ENCODE measurements at places on chromosomes 3 and 15.

GRCh38 chr3:72657666-72658065 lies 190.6 kb downstream of the SHQ1 start:
- peak; percentile 54 for DNase-seq

GRCh38 chr3:40128166-40128565 lies 181.3 kb upstream of the EIF1B start:
- no peak for DNase-seq

DNA sequence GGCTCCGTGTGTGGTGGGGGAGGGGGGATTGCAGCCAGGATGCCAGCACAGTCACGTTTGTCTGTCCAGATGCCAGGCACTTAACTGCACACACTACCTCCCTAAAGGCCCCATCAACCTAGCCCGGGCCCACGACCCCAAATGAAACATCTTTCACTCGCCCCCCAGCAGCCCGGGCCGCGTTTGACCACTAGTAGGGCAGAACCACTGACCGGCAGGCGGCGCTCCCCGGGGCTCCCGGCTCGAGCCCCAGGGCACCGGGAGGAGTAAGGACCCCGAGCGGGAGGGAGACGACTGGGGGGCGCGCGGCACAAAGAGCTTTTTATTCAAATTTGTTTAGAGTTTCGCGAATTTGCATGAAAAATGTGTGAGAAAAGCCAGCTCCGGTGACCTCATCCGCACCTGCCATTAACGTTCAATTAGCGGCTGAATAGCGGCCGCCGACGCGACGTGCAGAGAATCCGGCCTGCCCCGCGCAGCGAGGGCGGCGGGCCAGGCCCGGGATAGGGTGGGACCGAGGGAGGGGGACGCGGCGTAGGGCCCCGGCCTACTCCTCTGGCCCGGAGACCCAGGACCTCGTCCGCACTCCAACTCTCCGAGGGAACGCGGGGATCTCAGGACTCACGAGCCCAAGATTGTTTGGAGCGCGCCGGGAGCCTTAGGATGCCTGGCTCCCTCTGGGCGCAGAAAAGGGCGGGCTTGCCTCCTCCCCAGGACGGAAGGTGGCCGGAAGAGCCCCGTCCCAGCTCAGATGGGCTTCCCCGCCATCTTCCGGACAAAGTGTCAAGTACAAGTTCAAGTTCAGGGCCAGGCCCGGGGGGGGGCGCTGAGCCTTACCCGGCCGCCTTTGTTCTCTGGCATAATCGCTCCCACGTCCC lies 64.9 kb upstream of the POLG start:
- peak; percentile 31 for DNase-seq

DNA sequence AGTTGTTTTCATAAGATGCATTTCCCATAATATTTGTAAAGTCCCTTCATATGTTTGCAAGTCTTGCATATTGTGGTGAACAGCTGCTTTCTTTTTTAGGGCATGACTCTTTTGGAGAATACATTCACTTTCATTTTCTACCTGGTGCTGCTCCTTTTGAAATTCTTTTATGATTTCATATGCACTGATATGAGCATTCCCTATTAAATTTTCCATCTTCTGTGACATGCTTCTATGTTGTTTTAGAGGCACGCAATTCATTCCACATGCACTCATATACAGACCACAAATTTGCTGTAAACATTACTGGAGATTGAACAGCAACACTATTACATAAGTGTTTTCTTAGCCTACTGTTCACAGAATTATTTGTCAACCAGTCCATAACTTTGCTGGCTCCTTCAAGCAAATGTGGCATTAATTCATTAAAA lies 92.8 kb upstream of the TNFSF10 start:
- no peak for DNase-seq

GRCh38 chr15:95127356-95127755 lies 896.0 kb downstream of the MCTP2 start:
- DNase-seq = no peak

DNA sequence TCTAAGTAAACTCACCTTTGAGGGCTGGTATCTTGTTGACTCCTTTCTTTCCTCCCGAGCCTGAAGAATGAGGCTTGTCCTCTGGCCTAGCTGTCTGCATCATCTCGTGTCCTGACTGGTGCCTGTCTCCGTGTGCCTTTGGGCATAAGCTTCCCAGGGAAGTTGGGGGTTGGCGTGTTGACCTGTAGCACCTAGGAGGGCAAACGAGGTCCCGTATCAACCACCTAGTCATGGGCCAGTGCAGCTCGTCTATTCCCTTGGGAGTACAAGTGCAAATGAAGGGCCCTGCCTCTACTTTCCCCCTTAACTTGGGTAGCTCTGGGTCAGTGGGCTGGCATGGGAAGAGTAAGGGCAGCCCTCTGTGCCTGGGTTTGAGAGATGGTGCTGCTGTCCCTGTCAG lies 8.7 kb downstream of the TEX264 start:
- DNase-seq = no peak

DNA sequence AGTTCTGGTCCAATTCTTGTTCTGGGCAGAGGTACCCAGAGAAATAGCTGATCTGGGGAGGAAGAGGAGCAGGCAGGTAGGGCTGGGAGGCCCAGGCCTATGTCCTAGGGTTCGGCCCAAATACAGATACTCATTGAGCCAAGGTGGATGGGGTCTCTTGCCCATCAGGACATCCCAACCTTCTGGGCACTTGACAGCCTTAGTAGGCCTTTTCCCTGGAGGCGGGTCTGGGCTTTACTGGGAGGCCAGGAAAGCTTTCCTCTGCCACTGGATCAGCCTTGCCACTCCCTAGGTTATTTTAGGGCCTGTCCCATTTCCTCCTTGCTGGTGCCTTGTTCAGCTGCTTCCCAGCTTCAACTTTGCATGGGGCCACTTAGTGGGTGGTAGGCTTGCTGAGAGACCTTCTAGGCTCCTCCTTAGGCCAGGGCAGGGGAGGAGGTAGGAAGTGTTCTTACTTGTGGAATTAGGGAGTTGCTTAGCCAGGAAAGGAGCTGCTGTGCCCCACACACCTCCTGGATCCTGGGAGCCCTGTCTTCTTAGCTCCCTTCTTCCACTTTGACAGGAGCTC lies 9.7 kb downstream of the TEX264 start:
- DNase-seq = no peak

- peak; percentile 36 for DNase-seq
These were observed 299.6 kb downstream of the CACNA2D3 start for GRCh38 chr3:54421943-54422342.

- no peak for DNase-seq
These were observed 335.8 kb upstream of the GOLIM4 start for GRCh38 chr3:168431491-168431890.

DNA sequence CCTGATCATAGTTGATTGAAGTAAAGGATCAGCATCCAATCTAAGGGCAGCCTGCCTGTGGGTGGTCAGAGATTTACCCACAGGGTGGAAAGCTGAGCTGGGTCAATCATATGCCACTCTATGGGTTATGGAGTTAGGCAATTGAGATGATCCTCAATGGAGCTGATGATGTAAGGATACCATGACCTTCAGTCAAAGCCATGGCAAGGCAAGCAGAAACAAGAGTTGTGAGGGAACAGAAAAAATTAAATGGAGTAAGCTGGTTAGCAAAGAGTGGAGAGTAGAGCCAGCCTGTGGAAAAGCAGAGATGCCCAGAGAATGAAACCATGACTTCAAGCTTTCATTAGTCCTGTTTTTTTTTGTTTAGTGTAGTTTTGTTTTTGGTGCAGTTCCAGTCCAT lies 5.7 kb upstream of the IQGAP1 start:
- DNase-seq = no peak

- no peak for DNase-seq
These were observed 1.1 kb upstream of the CDV3 start for GRCh38 chr3:133572158-133573053.

DNA sequence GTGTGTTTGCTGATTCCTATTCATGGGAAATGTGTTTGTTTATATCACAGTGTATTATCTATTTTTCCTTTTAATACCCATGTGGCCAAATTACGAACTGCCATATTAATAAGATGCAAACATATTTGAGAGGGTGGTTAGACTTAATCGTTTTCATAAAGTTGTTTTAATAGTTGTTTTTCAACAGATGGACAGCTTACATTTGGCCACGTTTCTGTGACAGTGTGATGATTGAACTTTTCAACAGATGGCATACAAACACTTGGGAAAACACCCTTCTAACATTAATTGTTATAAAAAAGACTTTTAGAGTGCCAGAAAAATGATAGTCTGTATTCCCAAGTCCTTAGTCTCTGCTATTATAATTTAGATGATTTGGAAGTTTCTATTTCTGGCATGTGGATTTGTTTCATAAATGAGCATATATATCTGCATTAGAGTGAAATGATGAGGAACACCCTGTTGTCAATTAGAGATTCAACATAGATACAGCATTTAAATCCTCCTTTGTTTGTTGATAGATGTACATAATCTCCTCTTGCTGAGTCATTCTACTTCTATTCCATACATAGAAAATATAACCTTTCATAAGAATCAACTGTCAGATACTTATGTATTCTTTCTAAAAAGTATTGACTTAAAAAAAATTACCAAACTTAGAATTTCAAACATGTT lies 13.1 kb downstream of the PLAAT1 start:
- no peak for DNase-seq

- peak; percentile 18 for DNase-seq
These were observed 57.7 kb downstream of the IQSEC1 start for GRCh38 chr3:13015286-13016082.

DNA sequence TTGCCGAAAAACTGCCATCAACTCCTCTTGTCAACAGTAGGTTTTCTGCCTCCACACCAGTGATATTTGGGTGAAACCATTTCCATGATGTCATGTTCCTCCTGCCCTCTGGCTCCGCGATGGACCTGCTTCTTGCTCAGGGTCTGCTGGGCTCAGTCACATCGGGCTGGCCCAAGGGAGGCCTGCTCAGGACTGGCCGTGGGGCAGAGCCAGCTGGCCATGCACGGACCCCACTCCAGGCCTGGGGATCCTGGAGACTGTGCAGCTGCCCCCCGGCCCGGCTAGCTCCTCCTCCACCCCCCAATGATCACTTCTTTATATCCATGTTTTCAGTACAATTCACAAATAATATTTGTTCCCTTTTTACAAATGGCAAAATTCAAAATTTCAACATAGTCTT lies 270.3 kb upstream of the CCDC54 start:
- no peak for DNase-seq

DNA sequence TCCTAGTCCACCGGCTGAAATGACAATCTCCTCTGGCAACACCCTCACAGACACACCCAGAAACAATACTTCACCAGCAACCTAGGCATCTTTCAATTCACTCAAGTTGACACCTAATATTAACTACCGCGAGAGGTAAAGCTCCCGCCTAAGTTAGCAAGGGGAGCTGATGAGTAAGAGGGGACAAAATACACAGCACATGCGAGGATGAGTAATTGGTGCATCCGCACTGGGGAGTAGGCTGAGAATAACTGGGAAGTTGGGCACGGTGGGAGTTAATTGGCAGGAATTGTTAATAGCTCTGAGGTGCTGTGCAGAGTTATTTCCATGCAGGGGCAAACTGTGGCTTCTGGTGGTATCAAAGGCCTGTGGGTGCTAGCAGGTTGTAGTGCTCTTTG lies 14.5 kb upstream of the PLD1 start:
- no peak for DNase-seq

GRCh38 chr15:27486051-27486450 lies 515.1 kb downstream of the GABRG3 start:
- no peak for DNase-seq

GRCh38 chr15:92605225-92605944 lies 50.2 kb downstream of the FAM174B start:
- no peak for DNase-seq

GRCh38 chr15:101457696-101458095 lies 31.8 kb downstream of the PCSK6 start:
- DNase-seq = no peak

GRCh38 chr15:79978655-79979514 lies 7.9 kb upstream of the BCL2A1 start:
- DNase-seq = no peak

- DNase-seq = no peak
These were observed 38.9 kb upstream of the SNTN start for GRCh38 chr3:63613561-63613960.

DNA sequence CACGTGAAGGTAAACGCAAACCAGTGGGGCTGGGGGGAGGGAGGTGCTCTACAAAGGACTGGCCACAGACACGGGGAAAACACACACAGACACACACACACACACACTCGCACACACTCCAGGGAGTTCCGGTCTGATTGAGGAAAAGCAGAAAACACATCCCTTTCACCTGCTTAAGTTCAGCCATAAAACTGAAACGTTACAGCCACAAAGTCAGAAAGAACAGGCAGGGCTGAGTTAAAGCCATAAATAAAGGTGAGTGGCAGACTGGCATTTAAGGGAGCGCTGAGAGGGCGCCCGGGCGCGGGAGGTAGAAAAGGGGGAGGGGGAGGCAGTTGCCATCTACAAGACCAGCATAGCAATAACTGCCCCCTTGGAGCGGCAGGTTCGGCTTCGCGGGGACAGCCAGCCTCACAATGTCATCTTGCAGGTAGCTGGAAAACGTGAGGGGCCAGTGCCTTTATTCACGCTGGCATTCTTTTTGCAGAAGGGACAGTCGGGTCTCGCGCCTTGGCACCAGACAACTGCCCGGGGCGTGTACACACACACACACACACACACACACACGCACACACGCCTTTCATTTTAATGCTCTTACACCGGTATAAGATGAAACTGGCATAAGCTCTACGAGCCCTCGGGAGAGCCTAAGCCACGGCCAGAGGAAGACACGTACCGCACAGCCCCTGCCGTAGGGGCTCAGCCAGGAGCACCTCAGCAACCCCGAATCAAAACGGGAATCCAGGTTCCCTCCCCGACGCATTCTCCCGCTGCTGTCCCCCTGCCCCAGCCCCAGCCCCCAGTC lies 866 bp downstream of the TNIK start:
- DNase-seq = peak; percentile 74

GRCh38 chr15:82677720-82678323 lies 30.7 kb upstream of the CPEB1 start:
- no peak for DNase-seq

DNA sequence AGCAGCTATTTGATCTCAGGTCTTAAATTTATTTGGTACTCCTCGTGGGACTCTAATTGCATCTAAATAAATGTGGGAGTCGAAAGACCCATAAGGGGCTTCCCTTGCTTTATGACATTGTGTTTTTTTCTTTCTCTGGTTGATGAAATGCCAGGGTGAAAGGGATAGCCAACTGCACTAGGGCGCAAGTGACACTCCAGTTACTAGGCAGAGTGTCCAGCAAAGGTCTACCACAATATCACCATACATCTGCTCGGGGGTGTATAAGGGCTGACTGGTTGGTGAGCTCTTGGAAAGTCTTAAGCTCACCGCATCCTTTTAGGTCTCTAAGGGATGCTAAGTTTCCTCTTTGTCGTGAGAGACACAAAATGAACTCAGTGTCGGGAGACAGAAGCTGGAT lies 54.0 kb downstream of the PGBD4 start:
- no peak for DNase-seq

GRCh38 chr3:17941766-17942165 lies 199.3 kb upstream of the TBC1D5 start:
- no peak for DNase-seq

GRCh38 chr15:91769894-91770293 lies 83.6 kb upstream of the SLCO3A1 start:
- DNase-seq = no peak

DNA sequence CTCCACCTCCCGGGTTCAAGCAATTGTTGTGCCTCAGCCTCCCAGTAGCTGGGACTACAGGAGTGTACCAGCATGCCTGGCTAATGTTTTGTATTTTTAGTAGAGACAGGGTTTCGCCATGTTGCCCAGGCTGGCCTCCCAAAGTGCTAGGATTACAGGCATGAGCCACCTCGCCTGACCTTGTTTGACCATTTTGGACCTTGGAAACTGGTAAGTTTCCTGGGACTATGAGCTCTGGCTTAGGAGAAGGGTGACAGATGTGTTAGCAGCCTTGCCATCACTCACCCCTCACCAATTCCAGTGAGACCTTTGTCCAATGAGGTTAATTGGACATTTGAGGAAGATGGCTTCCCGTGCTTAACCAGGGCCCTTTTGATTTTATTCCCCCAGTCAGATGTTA lies 19.9 kb downstream of the DNASE1L3 start:
- no peak for DNase-seq

Measured in NCI-H510A treated with DMSO at 0.1 percent for 48 hours (cell line).